ENCODE measurements at places on chromosomes 2 and 18.

DNA sequence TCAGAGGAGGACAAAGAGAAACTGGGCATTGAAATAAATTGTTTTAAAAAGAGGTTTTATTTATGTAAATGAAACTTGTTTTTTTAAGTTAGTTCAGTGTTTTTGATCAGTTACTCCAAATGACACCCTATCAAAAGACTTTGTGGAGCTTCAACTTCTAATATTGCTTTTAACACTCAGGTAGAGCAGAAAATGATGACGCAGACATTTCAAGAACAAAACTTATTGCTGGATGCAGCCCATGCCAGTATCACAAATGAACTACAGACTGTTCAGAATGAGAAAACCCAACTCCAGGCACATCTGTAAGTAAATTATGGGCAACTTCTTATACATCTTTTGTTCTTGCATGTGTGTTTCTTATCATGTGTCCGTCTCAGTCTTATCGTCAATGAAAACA lies 36.4 kb downstream of the CCDC150 start:
- DNase-seq: no peak

- no peak for DNase-seq
Observed at GRCh38 chr2:132479155-132479554, 62.5 kb downstream of the GPR39 start.

DNA sequence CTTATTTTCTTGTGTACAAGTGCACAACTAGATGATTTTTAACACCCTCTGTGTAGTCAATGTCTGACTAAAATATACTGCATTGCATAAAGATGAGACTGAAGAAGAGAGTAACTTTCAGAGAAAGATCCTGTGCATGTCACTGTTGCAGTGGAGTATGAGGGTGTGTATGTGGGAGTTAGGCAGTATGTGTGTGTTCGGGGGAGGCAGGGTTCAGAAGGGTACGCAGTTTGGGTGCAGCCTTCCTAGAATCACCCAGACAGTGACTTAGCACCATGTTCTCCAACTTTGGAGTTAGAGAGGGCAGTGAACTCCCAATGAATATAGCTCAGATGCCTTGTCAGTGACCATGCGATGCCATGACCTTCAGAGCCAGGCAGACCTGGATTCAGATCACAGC lies 84.6 kb downstream of the LRATD1 start:
- no peak for DNase-seq

- DNase-seq: peak; percentile 12
Observed at GRCh38 chr2:174246944-174247381, 1.4 kb downstream of the OLA1 start.
